ENCODE measurements at places on chromosomes 4 and X. TPM values are rescaled to one million over a fixed set of nuclear protein-coding genes. Genes with fewer than 3 reads are reported as not detected.

DNA sequence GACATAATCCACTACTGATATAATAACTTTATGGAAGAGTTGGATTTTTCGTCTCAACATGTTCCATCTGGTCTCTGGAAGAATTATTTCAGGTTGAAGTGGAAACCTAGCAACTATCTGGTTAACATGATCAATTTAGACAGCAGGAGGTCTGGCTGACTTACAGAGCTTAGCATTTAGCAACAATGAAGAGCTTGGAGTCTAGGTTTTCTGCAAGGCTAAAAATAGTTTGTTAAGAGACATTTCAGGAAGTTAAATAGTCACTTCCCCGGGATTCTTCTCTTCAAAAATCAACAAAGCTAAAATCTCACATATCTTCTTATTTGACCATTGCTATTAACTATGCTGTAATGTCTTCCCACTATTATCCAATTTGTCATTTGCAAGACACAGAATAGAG lies 418.6 kb upstream of the DIPK2B start:
- DNase-seq: no peak

GRCh38 chr4:75655562-75655961 lies 17.6 kb downstream of the G3BP2 start:
- no peak for DNase-seq

The ADAMTS3 gene
- total RNA-seq: 3.8 TPM

DNA sequence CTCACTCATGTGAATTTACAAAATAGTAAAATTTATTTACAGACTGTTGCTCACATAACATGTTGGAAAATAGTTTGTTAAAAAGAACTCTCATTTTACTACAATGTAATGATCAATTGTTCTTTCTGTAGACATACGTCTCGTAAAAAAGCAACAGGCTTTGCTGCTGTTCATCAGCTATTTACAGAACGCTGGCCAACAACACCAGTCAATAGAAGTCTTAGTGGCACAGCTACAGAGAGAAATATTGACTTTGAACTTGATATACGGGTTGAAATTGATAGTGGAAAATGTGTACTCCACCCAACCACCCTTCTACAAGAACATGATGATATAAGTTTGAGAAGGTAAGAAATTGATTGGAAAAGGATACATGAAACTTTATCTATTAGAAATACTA lies 47.6 kb upstream of the ADAD1 start:
- no peak for DNase-seq
